ENCODE measurements at places on chromosomes 12 and 14.
A peak's percentile ranks its signal among the peaks of the same experiment; 100 is the strongest.

DNA sequence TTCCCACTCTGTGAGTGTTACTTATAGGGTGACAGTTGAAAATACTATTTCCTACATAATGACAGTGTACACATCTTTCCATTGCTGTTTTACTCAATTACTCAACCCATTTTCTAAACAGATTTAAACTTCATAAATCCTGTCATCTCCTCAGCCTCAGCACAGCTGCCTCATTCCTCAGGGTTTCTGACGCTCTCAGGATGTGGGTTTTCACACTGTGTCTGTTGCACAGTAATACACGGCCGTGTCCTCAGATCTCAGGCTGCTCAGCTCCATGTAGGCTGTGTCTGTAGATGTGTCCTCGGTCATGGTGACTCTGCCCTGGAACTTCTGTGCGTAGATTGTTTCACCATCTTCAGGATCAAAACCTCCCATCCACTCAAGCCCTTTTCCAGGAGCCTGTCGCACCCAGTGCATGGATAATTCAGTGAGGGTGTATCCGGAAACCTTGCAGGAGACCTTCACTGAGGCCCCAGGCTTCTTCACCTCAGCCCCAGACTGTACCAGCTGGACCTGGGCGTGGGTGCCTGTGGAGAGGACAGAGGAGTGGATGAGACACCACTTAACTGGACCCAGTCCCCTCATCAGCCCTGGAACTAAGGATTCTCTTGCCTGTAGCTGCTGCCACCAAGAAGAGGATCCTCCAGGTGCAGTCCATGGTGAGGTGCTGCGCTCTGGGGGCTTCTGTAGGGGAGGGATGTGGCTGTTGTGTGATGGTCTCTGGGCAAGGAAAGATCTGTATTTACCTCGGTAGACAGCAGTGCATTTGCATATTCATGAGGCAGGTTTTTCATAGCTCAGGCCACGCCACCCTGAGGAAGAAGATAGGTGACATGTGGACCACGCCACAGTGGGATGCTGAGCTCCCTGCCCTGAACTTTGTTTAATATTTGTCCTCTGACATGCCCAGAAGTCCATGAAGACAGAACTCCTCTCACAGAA, 750.2 kb downstream of the TMEM121 start:
- no peak for DNase-seq

DNA sequence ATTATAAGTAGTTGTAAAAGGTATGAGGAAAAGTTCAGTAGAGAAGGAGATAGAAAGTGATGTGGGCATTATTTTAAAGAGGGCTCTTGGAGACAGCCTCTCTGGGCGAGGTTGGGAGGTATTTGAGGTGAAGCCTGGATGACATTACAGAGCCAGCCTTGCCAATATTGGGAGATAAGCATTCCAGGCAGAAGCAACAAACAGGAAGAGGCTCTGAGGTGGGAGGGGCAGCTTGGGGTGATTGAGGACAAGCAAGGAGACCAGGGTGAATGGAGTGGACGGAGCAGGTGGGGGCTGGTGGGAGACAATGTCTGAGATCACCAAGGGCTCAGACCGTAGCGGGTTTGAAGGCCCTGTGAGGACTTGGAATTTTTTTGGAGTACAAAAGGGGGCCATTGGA, 87.3 kb downstream of the DYRK2 start:
- DNase-seq = no peak

DNA sequence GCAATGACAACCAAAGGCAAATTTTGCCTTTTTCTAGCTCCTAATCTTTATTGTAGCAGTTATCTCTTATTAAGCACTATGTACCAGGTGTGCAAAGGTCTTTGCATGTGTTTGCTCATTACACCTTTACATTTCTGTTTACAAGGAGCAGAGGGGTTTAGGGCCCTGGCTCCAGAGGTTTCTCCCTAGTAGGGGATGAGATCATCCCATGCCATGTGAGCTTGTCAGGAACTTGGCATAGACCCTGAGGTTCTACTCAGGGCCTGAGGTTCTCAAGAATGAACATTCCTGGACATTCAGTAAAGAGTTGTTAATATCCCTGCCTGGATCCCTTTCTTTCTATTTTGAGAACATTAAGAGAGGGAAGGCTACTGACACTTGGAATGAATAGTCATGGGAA, 292.0 kb downstream of the RPAP3 start:
- no peak for DNase-seq

DNA sequence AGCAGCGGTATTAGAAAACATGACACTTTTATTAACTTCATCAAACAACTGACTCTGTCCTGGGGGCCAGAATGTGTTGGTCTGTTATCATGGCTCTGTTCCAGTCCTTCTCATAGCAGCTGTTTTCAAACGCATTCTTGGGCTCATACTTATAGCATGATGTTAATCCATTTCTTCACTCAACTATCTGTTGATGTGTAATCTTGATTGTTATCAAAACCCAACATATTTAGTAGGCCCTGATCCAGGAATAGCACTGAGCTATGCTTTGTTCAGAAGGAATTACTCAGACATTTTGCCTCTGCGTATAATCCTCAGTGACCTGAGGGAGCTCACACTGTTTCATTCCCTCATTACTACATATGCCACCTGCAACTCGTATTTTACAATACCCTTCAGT, 315.9 kb downstream of the BMP4 start:
- no peak for DNase-seq

DNA sequence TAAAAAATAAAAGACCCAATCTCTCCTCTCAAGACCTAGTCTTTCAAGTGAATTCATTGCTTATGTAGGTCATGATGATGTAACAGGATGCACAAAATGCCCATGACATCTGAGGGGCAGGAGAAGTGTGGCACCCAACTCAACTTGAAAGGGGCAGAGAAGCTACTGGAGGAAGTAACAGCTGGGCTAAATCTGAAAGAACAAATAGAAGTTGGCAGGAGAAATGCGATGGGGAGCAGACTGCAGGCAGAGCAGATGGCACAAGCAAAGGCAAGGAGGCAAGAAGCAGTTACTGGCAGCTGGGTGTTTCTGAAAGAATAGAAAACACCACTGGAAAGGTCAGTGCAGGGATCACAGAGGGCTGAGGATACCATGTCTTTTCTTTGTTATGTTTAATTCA, 14.6 kb downstream of the SLC38A4 start:
- no peak for DNase-seq

- no peak for DNase-seq
These were observed 33.2 kb upstream of the PPP1R13B start for GRCh38 chr14:103880348-103881267.

- DNase-seq = no peak
These were observed 11.5 kb upstream of the C14orf93 start for GRCh38 chr14:23021434-23021833.

DNA sequence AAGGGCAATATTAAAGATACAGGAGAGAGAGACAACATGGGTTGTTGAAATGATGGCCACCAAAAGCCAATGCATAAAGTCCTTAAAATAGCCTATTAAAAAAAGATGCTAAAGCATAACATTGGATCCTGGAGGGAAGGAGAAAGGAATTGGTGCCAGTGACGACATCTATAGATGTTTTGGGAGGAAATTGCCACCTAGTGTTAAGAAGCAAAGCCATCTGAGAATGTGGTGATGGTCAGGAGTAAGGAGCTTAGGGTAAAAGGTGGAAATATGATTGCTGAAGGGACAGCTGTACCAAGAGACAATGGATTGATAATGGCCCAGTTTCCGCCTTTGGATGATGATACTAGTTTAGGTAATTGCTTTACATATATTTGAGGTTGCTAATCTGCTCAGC, 85.1 kb downstream of the TMEM30B start:
- DNase-seq = no peak

DNA sequence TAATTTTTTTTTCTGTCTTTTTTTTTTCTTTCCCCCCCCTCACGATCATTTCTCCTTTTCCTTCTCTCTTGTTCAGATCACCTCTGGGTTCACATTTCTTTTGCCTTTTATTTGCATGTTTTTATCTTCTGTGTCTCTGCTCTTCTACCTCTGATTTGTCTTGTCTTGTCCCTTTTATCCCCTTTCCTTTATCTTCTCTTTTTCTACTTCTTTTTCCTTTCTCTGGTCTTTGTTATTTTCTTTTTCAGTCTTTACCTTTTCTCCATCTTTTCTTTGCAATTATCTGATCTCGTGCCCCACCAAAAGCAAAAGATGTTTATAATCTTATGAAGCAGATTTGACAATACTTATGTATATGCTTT, 77.8 kb upstream of the RAP1B start:
- DNase-seq = no peak

DNA sequence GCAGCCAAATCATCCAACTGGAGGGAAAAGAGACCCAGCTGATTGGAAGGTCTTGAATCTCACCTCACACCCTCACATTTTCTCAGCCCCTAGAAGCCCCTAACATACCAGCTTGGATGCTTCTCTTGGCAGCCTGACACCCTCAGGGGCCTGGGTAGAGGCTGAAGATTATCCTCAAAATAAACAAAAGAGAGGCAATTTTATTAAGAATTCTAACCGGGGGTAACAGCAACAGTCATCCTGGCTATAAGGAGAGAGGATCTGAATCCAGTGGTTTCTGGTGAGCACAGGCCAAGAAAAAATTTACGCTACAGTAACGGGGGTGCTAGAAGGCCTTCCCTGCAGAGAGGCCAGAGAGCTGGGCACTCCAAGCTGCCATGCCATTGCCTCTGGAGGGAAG, 21.6 kb downstream of the KRT76 start:
- no peak for DNase-seq

DNA sequence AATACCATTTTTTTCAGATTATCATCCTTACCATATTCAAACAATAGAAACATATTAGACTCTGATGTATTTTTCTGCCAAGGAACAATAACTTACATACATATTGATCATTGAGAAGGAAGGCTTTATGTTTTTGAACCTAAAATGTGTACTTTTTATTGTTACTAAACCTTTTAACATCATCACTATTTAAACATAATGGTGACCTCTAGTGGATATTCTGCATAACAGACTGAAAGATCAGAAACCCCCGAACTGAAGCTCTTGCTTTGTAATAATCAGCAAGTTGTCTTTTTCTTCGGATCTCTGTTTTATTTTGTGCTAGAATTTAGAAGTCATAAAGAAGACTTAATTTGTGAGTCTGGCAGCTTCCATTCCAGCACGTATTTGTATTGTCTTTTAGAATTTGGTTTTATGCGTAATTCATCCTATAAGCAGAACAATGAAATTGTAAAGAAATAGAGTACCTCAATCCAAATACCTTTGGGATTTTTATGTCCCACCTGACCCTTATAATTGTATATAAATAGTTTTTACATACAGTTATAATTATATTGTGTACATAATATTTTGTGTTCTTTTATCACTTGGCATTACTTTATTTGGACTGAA, 125.9 kb upstream of the ATF1 start:
- DNase-seq = no peak

GRCh38 chr14:92507174-92507768, 6.3 kb upstream of the RIN3 start:
- DNase-seq = no peak

DNA sequence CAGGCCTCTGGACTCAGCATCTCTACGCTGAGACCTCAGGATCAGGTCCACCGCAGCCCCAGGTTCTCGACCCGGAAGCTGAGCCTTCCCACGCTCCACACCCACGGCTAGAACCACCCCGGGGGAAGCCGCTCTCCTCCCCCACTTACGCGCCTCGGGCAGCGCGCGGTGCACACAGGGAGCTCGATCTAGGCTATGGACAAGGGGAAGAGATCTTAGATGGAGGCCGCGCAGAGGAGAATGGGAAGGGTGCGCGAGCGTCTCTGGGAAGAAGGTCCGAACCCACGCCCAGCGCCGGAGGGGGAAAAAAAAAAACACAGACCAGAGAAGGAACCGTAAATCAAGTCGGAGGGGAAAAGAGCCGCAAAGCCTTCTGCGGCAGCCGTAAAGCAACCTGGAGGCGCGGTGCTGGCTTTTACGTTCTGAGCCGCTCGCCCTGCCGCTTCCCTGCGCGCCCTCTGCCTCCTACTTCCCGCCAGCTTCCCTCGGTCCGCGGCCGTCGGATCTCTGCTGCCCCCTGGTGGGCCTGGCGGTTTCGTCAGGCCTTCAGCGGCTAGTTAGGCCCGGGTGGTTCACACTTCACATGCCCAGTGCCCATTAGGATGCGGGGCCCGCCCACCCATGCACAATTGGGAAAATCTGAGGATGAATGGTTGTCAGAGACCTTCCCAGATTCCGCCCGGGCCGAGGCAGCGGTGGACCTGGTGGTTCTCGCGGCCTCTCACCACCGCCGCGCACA, at the start of gene RAD52:
Gene RAD52, minus strand, starts transcription at position 242 of the 739 bp plus-strand sequence. CDS start 16,636 bp downstream, outside the sequence.
- DNase-seq = peak; percentile 96

DNA sequence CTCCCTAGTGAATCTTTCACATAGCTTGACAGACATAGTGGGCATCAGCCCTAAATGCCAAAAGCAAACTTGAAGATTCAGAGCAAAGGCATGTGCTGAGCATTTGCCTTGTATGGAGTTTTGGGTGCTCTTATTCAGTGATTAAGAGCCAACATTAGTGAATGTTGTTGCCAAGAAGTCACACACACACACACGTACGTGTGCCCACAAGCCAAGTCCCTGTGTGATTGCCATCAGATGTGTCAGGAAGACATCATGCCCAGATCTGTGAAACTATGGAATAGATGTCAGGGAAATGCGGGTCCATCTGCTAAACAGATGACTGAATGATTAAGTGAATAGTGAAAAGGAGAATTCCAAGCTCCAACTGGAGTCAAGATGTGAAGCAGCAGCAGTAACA, 149.0 kb downstream of the AKAP6 start:
- DNase-seq = no peak

DNA sequence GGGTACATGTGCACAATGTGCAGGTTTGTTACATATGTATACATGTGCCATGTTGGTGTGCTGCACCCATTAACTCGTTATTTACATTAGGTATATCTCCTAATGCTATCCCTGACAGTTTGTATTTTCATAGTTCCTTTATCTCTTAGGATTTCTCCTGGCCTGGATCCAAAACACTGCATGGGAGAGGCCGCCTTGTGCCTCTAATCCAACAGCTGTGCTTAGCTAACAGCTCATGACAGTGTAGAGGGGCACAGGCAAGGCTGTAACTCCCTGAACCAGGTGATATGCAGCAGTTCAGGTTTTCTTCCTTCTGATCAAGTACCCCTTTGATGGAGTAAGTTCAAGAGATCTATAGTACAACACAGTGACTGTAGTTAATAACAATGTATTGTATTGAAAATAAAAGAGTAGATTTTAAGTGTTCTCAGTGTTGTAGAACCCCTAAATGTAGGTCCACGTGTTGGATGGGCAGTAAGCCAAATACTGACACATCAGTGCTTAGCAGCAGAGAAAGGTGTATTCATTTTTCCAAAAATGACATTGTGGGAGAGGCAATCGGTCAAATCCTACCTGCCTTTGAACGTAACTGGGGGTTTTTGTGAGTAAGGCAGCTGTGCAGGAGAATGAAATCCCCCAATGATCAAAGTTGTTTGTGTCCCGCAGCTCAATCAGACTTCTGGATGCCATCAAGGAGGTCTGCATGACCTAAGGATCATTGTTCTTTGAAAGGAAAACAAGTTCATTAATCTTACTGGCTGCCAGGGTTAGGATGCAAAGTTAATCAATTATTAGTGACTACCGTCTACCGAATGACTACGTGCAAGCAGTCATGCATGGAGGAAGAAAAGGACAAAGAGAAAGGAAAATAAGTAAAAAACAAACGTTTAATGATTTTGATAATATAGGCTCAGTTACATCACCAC, 89.3 kb upstream of the FGD4 start:
- DNase-seq = no peak

- DNase-seq = no peak
These were observed 59.7 kb downstream of the RASSF3 start for GRCh38 chr12:64670019-64670418.

GRCh38 chr12:46942579-46942978, 116.8 kb upstream of the SLC38A4 start:
- DNase-seq = peak; percentile 7

GRCh38 chr14:29391801-29392200, 535.8 kb downstream of the PRKD1 start:
- DNase-seq = no peak

GRCh38 chr12:84986586-84986985, 49.5 kb downstream of the TSPAN19 start:
- no peak for DNase-seq

- DNase-seq = no peak
These were observed 666.0 kb downstream of the MED13L start for GRCh38 chr12:115611477-115611876.
